ENCODE measurements at places on chromosomes 12 and 14. TPM values are rescaled to one million over a fixed set of nuclear protein-coding genes. Genes with fewer than 3 reads are reported as not detected.

Gene NPAS3
- total RNA-seq, result 0.33 TPM

Gene PTHLH
- 0.86 TPM for total RNA-seq

Gene RTL1
- not detected for total RNA-seq

Gene TDRD9
- total RNA-seq, result 1.2 TPM

Gene IQSEC3
- total RNA-seq, result not detected

Gene NAV3
- total RNA-seq, result 33.0 TPM

Gene AKAP5
- 0.33 TPM for total RNA-seq

Gene CRIP2
- 236 TPM for total RNA-seq

Gene ENDOU
- total RNA-seq, result not detected

Gene PA2G4
- total RNA-seq, result 261 TPM

Gene ERBB3
- 0.48 TPM for total RNA-seq

Gene SIX4
- total RNA-seq, result 6.9 TPM

Gene RFX4
- total RNA-seq, result not detected

Gene NELL2
- total RNA-seq, result not detected

Gene NPFF
- not detected for total RNA-seq

Gene NGB
- total RNA-seq, result not detected

Gene TSHR
- not detected for total RNA-seq

Gene AKAP6
- 0.98 TPM for total RNA-seq

Gene IL25
- not detected for total RNA-seq

Gene TRIAP1
- 52.4 TPM for total RNA-seq

Gene SMOC1
- 3.3 TPM for total RNA-seq

Gene RASSF9
- 4.3 TPM for total RNA-seq

Gene EGLN3
- total RNA-seq, result 5.2 TPM

Gene CELA1
- not detected for total RNA-seq

Gene CLEC2D
- 0.98 TPM for total RNA-seq

Gene UBR7
- 33.1 TPM for total RNA-seq

Gene SSPN
- 1.1 TPM for total RNA-seq

Gene GZMH
- total RNA-seq, result not detected

Gene KRT78
- not detected for total RNA-seq

Gene A2ML1
- total RNA-seq, result not detected

Gene GPRC5D
- not detected for total RNA-seq

Gene IGF1
- total RNA-seq, result 1.4 TPM

Gene RPL6
- total RNA-seq, result 1,019 TPM

Gene GPRC5A
- total RNA-seq, result 5.0 TPM

Gene KRT86
- not detected for total RNA-seq

Gene TMEM119
- total RNA-seq, result under 0.01 TPM

Gene TAS2R31
- total RNA-seq, result 7.2 TPM

Gene MOAP1
- 16.7 TPM for total RNA-seq

Gene EAPP
- 36.3 TPM for total RNA-seq

Gene KRT4
- not detected for total RNA-seq

Gene TMTC1
- 1.2 TPM for total RNA-seq

Gene TMEM117
- 3.7 TPM for total RNA-seq

Gene FSCB
- not detected for total RNA-seq

Gene SLC10A1
- total RNA-seq, result not detected

Gene SALL2
- 0.98 TPM for total RNA-seq

Gene KRT83
- total RNA-seq, result not detected

Gene SLC25A21
- 1.3 TPM for total RNA-seq

Gene SLC38A4
- total RNA-seq, result 0.33 TPM

All from vein endothelial cell (primary cell).